Osteoblast (primary cell): ENCODE measurements at places on chromosomes 1 and 21. TPM values are rescaled to one million over a fixed set of nuclear protein-coding genes. Genes with fewer than 3 reads are reported as not detected.

The ZNF648 gene
- not detected in 2 replicates for total RNA-seq

The C8A gene
- total RNA-seq: not detected in 2 replicates

The TMEM167B gene
- 24.6 and 30.1 TPM in 2 replicates for total RNA-seq

The GCSAML gene
- not detected in 2 replicates for total RNA-seq

The LAX1 gene
- total RNA-seq: 0.29 TPM in 1 of 2 replicates, not detected in the other

The EXTL2 gene
- total RNA-seq: 36.2 and 42.1 TPM in 2 replicates

The PIK3C2B gene
- total RNA-seq: 0.36 and 2.1 TPM in 2 replicates

The GPA33 gene
- total RNA-seq: not detected in 2 replicates

The SCAMP3 gene
- total RNA-seq: 35.9 and 41.3 TPM in 2 replicates

- no peaks in the 10 kb centered on the region for H3K27me3 ChIP-seq
- no peak overlapping the region for H3K27ac ChIP-seq
- H3K36me3 ChIP-seq: no peaks in the 10 kb centered on the region
These were observed 100.5 kb upstream of the NEK7 start for GRCh38 chr1:198056255-198056654.

- DNase-seq: no peak
- no peaks in the 10 kb centered on the region for H3K4me1 ChIP-seq
- H3K4me3 ChIP-seq: no peak overlapping the region
- H3K27ac ChIP-seq: no peak overlapping the region
- no peaks in the 10 kb centered on the region for H3K27me3 ChIP-seq
These were observed 8.6 kb downstream of the ST6GALNAC3 start for GRCh38 chr1:76083189-76083588.

- H3K27ac ChIP-seq: no peak overlapping the region
- H3K4me1 ChIP-seq: no peaks in the 10 kb centered on the region
- no peaks in the 10 kb centered on the region for H3K36me3 ChIP-seq
- DNase-seq: no peak
- H3K27me3 ChIP-seq: no peaks in the 10 kb centered on the region
These were observed 228.4 kb downstream of the RYR2 start for GRCh38 chr1:237270353-237270752.

- peaks cover 59% of the 10 kb centered on the region for H3K4me1 ChIP-seq
- DNase-seq: peak; percentile 96
- H3K27me3 ChIP-seq: no peaks in the 10 kb centered on the region
- peak overlapping the region; percentile 89 for H3K27ac ChIP-seq
- H3K4me3 ChIP-seq: no peak overlapping the region
- peaks cover 25% of the 10 kb centered on the region for H3K36me3 ChIP-seq
These were observed 11.5 kb upstream of the COL8A2 start for GRCh38 chr1:36136535-36136934.

- peaks cover 6% of the 10 kb centered on the region for H3K36me3 ChIP-seq
- H3K4me1 ChIP-seq: peaks cover 19% of the 10 kb centered on the region
These were observed 8.7 kb downstream of the UBIAD1 start for GRCh38 chr1:11281518-11282331.

- H3K4me3 ChIP-seq: no peak overlapping the region
- peaks cover 97% of the 10 kb centered on the region for H3K27me3 ChIP-seq
- H3K36me3 ChIP-seq: no peaks in the 10 kb centered on the region
- H3K4me1 ChIP-seq: no peaks in the 10 kb centered on the region
- no peak for DNase-seq
These were observed 64.6 kb downstream of the RHBG start for GRCh38 chr1:156433602-156434001.

DNA sequence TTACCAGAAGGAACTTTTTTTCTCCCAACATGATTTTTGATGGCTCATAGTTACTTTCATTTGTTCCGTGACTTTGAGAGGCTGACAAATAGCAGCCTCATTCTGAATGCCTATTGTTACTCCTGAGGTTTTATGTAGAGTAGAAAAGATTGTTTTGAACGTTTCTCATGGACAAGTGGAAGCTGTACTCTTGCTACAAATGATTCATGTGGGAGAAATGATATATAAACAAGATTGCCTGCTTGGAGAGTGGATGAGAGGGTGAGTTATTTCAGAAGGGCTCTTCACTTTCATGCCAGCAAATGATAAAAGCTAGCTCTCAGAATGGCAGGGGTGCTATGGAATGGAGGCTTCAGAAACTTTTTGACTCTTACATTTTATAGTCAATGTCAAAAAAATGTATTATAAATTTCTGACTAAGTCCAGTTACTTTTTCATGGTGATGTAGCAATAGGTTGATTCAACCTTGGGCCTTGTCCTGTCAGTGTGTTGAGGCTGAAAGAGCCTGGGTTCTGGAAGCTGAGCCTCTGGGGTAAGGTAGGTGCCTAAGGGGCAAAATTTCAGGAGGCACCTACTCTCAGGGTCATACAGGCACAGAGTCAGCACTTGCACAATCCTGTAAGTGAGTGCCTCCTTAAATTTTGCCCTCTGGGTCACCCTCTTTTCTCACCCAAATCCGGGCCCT lies 19.4 kb downstream of the JUN start:
- no peaks in the 10 kb centered on the region for H3K27me3 ChIP-seq
- H3K4me1 ChIP-seq: peaks cover 38% of the 10 kb centered on the region
- peak overlapping the region; percentile 91 for H3K27ac ChIP-seq
- peak; percentile 86 for DNase-seq

DNA sequence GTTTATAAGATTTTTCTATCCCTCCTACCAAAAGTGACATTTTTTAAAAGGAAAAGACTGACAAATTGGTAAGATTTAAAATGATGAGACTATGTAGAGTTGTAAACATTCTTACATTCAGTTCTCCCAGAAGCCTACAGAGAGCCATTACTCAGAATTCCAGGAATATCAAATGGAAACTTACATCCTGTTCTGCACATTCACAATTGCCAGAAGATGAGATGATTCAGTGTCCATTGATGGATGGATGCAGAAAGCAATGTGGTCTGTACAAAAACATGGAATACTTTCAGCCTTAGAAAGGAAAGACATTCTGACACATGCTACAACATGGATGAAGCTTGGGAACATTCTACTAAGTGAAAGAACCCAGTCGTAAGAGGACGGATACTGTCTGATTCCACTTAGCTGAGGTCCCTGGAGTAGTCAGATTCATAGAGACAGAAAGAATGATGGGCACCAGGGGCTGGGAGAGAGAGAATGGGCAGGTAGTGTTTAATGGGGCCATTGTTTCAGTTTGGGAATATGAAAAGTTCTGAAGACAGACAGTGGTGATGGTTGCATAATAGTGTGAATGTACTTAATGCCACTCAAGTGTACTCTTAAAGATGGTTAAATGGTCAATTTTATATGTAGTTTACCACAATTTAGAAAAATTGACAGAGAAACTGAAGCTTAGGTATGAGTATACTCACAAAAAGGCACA lies 16.6 kb downstream of the MX1 start:
- no peak overlapping the region for H3K4me3 ChIP-seq
- no peaks in the 10 kb centered on the region for H3K27me3 ChIP-seq
- H3K36me3 ChIP-seq: no peaks in the 10 kb centered on the region
- no peak overlapping the region for H3K27ac ChIP-seq
- no peaks in the 10 kb centered on the region for H3K4me1 ChIP-seq
- DNase-seq: no peak

DNA sequence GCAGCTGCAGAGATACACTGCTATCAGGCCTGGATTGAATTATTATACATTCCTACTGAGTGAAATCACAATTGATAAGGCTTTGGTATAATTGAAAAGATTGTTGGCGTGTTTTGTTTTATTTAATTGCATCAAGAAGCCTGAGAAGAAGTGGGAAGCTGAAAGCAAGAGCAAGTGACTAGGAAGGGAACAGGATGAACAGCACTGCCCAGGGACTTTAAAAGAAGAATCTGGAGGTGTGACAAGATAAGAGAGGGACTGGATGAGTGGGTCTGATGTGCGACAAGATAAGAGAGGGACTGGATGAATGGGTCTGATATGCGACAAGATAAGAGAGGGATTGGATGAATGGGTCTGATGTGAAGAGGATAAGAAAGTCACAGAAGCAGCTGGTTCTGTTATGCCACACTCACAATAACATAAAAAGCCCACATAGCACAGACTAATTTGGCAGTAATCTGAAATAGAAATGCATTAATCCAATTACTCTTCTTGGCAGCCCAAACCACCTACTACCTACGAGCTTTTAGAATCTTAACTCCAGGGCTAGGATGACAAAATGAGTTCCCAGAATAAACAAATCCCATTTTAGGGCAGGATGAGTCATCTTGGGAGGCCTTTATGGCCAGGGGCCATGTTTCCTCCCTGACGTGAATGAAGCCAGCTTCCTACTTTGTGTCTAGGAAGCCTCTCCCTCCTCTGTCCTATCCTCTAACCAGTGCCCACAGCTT lies 129.7 kb downstream of the DUSP10 start:
- no peaks in the 10 kb centered on the region for H3K27me3 ChIP-seq
- no peak overlapping the region for H3K4me3 ChIP-seq
- no peaks in the 10 kb centered on the region for H3K36me3 ChIP-seq
- peaks cover 10% of the 10 kb centered on the region for H3K4me1 ChIP-seq
- peak; percentile 83 for DNase-seq

DNA sequence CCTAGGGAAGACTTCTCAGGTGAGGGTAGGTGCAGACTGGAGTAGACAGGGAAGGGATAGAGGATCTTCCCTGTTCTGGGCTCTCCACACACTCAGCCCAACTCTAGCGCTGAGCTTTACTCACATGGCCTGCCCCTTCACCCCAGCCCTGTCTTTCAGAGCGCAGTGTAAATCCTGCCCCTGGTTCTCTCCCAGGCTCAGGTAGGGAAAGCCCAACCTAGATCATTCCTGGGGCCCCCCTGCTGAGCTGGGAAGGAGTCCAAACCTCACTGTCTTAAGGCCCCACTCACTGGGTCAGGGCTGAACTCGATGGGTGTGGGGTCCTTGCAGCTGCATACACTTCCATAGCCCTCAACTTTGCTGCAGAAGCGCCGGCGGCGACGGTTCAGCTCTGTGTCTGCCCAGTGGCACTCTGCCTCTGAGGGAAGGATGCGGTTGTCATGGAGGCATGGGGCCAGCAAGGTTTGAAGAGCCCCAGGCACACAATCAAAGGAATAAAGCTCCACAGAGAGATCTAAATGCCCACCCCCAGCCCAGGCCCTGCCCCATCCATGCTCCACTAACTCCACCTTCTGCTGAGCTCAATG lies 4.2 kb downstream of the POMGNT1 start:
- peaks cover 17% of the 10 kb centered on the region for H3K4me1 ChIP-seq
- H3K4me3 ChIP-seq: no peak overlapping the region
- DNase-seq: no peak
- H3K27me3 ChIP-seq: no peaks in the 10 kb centered on the region
- H3K27ac ChIP-seq: no peak overlapping the region

DNA sequence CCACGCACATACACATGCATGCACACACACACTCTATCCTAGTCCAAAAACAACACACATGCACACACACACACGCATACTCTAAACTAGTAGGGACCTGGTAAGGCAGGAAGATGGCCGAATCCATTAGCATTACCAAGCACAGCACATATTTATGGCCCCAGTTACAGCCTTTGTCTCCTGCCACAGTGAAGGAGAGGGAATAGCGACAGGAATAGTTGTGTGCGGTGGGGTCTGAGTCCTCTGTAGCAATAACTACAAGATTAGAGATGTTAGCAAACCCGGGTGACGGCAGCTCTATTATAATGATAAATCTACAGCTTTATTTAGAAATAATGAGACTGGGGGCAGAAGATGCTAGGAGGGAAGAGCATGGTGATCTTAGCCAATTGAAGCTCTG lies 20.5 kb downstream of the SYT6 start:
- no peak overlapping the region for H3K27ac ChIP-seq
- no peak for DNase-seq
- H3K36me3 ChIP-seq: no peaks in the 10 kb centered on the region
- no peak overlapping the region for H3K4me3 ChIP-seq
